Vagina (tissue), 2 donors: ENCODE measurements at places on chromosomes 3 and 15. TPM values are rescaled to one million over a fixed set of nuclear protein-coding genes. Genes with fewer than 3 reads are reported as not detected.

The CPNE9 gene
- total RNA-seq: not detected

The PLA2G4E gene
- total RNA-seq: 8.8 TPM

The MESP2 gene
- total RNA-seq: not detected

DNA sequence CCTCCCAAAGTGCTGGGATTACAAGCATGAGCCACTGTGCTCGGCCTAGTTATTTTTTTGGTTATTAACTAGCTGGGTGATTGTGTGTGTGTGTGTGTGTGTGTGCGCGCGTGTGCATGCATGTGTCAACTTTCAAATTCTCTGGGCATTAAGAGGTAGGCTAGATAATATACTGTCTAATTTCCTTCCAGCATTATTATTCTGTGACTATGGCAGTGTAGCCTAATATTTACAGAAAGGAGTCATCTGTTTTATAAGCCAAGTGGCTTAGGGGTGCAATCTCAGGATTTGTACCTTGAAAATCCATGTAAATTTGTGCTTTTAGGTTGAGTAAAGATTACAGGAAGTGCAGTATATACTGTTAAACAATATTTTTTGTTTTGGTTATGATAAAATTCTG lies 85.1 kb upstream of the ZBTB20 start:
- no peak for DNase-seq

- DNase-seq: no peak
Observed at GRCh38 chr3:147414390-147415138, 5.4 kb downstream of the ZIC1 start.

GRCh38 chr3:165148876-165149441 lies 47.2 kb downstream of the SLITRK3 start:
- no peak for DNase-seq

DNA sequence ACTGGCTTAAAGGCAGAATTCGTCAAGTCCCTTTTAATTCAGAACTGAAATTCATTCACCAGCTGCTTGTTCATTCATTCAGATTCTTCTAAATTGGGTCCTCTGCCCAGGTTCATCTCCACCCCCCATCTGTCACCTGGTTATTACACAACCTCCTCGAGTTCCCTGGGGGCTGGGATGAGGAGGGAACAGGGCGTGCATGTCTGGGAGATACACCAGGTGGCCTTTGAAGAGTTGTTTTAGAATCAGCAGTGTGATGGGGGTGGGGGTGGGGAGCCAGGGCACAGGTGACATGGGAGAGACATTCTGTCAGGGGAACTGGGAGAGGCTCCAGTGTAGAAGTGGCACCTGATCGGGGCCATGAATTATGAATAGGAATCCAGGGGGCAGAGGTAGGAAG lies 8.2 kb downstream of the SNX33 start:
- DNase-seq: no peak
